ENCODE measurements at places on chromosomes 16 and 17.
A peak's percentile ranks its signal among the peaks of the same experiment; 100 is the strongest.

GRCh38 chr17:334974-335481, 17.6 kb downstream of the RPH3AL start:
- peak overlapping the region; percentile 82 for H3K27ac ChIP-seq
- H3K4me1 ChIP-seq: no peaks in the 10 kb centered on the region

DNA sequence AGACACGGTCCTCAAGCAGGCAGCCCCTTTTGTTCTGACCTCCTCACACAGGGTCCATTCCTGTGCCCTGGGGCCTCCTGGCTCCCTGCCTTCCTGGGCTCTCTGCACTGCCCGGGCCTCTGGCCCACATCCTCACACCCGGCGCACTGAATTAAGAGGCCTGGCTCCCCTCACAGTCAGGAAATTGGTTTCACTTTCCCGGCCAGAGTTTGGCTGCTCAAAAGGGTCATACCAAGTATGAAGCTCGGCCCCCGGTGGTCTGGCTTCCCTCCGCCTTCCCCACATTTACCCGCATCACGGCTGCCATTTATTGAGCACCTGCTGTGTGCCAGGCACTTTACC, 220.0 kb downstream of the NTN1 start:
- no peaks in the 10 kb centered on the region for H3K36me3 ChIP-seq
- DNase-seq: no peak
- no peak overlapping the region for H3K4me3 ChIP-seq
- H3K27ac ChIP-seq: peak overlapping the region; percentile 90
- H3K27me3 ChIP-seq: no peaks in the 10 kb centered on the region
- H3K4me1 ChIP-seq: peaks cover 36% of the 10 kb centered on the region

GRCh38 chr17:73250851-73251640, 10.6 kb downstream of the CPSF4L start:
- H3K27me3 ChIP-seq: no peaks in the 10 kb centered on the region
- no peak overlapping the region for H3K27ac ChIP-seq
- no peak overlapping the region for H3K4me3 ChIP-seq
- H3K36me3 ChIP-seq: peaks cover 33% of the 10 kb centered on the region

DNA sequence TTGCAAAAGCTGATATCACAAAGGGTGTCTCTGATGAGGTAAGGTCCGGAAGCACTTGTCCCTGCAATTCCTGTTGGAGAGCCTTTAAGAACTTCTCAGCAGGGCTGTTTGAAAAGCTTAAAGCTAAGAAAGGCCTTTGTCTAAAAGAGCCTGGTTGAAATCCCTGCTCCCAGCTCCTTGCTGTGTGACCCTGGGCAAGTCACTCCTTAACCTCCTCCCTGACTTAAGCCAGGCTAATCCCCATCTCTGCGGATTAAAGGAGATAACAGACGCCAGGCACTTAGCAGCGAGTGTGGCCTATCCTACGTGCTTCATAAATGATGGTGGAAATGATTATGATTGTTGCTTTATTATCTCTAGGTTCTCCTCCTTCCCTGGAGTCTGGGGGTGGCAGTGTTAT, 368.0 kb upstream of the RBFOX1 start:
- no peak for DNase-seq
- no peak overlapping the region for H3K4me3 ChIP-seq
- no peaks in the 10 kb centered on the region for H3K36me3 ChIP-seq
- H3K27ac ChIP-seq: no peak overlapping the region

GRCh38 chr16:12092544-12092921, 116.0 kb downstream of the SNX29 start:
- no peak overlapping the region for H3K4me3 ChIP-seq
- H3K27me3 ChIP-seq: no peaks in the 10 kb centered on the region
- peaks cover 54% of the 10 kb centered on the region for H3K4me1 ChIP-seq
- no peaks in the 10 kb centered on the region for H3K36me3 ChIP-seq

Data from tibial nerve (tissue), 4 donors.